ENCODE measurements at places on chromosomes 5 and 9.

- no peak for DNase-seq
Measured at GRCh38 chr5:35856765-35857351, at the start of gene IL7R. Gene IL7R, plus strand, starts transcription at chr5:35856891. Its CDS starts 87 bp downstream, at chr5:35856978.

- DNase-seq: no peak
Measured at GRCh38 chr5:164373876-164374275, 868.5 kb downstream of the MAT2B start.

GRCh38 chr5:75342836-75343235 lies 5.8 kb downstream of the HMGCR start:
- no peak for DNase-seq

- no peak for DNase-seq
Measured at GRCh38 chr5:150159741-150160179, 4.1 kb upstream of the PDGFRB start.

GRCh38 chr9:73157811-73158210 lies 6.1 kb downstream of the ANXA1 start:
- DNase-seq: no peak

- no peak for DNase-seq
Measured at GRCh38 chr5:133480866-133481265, 131.5 kb downstream of the FSTL4 start.

DNA sequence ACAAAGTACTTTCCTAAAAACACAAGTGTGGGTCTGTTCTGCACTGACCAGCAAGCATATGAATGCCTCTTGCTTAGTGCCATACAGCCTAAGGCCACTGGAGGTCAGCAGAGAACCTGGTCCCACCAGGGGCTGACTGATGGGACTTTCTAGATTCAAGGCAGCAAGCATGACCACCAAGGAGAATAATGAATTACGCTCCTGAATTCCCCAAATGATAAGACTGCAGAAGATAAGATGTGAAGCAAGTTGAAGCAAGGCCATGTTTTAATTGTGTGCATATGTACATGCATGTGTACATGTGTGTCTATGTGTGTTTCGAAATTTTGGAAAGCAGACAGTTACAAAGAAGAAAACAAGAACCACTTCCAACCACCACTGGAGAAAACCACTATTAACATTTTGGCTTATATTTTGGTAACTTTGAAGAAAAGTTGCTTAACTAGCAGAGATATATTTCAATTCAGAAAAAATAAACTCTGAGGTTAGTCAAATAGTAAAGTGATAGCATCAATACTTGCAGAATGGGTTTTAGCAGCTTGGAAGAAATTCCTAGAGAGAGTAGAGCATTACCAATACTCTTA lies 70.5 kb downstream of the ERP44 start:
- peak; percentile 10 for DNase-seq

- DNase-seq: no peak
Measured at GRCh38 chr9:112112519-112112918, 62.6 kb downstream of the SUSD1 start.

DNA sequence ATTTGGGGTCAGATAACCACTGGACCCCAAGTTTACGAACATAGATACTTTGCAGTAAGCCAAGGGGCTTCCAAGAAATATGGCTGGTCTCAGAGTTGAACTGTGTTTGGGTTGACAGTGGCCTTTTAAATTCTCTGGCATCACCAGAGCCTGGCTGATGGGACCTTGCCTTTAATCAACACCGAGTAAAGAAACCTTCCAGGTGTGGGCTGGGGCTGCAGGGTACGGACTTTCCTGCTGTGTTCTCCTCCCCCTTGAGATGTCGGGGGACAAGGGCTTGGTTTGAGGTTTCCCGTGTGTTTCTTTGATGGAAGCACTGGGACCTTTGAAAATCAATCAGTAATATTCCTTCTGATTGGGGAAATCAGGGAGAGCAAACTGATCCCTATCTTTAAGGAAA lies 140.1 kb downstream of the MTX3 start:
- no peak for DNase-seq

DNA sequence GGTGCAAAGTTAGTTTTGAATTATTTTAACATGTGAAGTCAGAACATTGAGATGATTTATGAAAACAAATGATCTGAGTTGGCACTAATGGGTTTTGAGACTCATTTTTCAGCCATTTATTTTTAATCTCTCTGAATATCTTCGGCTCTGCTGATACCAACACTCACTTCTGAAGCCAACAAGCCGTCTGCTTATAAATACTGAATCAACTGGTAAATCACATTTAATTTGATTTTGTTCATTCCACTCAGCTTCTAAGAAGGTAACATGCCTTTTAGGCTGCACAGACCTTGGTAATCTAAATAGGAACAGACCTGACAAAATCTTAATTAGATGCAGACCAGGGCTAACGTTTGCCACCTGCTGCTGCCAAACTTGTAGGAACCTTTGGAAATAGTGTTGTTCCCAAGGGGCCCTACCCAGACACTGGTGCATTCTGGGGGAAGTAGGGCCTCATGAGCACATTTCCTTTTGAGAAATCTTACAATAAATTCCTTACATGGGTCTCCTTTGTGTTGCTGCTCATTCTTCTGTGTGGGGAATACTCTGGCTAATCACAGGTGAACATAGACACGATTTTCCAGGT lies 182.2 kb downstream of the KCTD16 start:
- no peak for DNase-seq

DNA sequence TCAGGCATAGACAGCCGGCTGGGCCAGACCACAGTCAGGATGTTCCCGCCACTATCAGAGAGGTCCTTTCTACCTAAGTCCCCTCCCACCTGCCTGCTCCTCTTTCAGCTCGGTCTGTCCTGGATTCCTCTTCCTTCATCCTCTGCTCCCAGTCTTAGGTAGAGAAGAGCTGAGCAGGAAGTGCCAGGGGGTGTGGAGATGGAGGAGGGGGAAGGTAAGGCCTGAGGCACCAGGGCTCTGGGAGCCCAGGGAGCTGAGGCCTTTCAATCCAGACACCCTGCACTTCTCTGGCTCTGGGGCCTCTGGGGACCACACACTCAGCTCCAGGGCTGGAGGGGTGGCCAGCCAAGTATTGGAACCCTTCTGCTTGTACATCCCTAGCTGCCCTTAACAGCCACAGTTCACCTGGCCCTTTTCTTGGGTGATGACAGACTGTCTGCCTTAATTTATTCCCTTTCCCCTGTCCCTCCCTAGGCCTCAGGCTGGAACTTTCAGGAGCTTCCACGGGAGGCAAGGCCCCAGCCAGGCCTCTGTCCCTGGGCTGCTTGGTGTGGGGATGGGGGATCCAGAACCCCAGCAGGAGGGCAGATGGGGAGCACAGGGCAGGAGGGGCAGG lies 15.6 kb downstream of the IRF1 start:
- no peak for DNase-seq

DNA sequence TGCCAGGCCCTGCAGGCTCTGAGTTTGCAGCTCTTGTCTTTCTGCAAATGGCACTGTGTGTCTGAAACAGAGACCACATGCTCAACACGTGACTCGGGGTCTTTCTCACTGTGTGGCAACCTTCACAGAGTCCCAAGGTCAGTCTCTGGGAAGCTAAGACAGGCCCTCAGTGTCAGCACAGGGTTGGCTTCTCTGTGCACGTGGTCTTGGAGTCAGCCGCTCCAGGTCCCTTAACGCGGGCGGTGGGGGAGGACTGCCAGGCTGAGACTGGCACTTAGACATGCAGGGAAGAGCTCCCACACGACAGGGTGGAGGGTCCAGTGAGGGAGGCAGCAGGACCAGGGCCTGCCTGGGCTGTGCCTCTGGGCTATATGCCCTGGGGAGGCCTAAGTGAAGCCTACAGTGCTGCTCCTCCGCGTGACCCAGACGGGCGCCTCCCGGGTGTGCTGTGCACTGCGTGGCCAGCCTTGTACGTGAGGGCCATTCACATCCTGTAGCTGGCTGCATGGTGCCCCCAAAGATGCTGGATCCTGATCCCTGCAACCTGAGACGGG lies 76.8 kb downstream of the ADAMTS2 start:
- no peak for DNase-seq

DNA sequence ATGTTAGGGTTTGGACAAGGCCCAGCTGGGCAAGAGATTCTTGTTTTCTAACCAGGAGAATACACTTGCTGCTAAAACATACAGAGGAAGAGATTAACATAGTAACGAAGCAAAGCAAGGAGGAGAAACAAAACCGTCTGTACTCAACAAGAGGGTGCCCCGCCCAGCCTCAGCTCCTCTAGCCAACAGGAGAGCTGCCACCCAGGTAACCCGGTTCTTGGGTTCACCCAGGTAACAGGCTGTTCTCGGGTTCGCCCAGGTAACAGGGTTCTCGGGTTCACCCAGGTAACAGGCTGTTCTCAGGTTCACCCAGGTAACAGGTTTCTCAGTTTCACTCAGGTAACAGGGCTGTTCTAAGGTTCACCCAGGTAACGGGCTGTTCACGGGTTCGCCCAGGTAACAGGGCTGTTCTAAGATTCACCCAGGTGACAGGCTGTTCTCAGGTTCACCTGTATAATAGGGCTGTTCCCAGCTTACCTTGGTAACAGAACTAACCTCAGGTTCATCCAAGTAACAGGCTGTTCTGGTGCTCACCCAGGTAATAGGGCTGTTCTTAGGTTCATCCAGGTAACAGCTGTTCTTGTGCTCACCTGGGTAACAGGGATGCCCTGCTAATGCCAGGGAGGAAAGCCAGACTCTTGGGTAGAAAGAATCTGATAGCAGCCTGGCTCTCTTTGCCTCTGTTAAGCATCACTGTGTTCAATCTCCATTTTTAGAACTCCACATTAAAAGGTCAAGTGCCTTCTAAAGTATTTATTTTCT lies 271.6 kb downstream of the SYK start:
- no peak for DNase-seq

DNA sequence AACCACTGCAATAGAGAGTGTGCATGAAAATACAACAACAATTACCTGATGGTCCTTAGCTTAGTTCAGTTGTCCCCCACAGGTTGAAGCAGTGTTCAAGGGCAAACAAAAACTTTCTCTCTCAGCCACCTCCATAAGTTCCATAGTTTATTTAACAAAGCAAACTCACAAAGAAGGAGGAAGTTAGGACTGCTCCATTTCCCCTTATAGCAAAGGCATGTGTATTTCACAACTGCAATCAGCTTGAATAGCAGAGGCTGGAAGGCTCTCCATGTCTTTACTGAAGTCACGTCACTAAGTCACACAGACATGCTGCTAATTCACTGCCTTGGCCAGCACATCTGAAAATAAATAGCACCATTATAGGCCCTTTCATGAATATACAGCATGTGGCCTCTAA lies 43.3 kb downstream of the DOCK8 start:
- DNase-seq: no peak

GRCh38 chr9:30925126-30925525 lies 1459.3 kb upstream of the ACO1 start:
- DNase-seq: no peak

GRCh38 chr5:88880201-88880600 lies 2.8 kb downstream of the MEF2C start:
- no peak for DNase-seq

DNA sequence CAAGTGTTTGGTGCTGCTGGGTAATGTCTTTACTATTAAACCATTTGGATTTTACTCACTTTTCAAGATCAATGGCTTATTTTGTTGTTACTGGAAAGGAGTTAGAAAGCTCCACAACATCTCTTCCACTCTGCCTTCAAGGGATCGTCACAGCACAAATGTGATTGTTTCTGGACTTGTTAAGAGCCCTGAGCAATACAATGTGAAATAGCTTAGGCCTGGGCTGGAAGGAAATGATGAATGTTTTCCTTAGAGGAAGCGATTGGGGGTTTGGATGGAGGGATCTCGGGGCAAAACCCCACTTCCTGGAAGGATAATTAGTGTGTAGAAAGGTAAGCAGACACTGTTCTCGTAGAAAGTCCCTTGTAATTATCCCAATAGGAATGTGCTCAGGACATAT lies 59.3 kb upstream of the MYO10 start:
- no peak for DNase-seq

DNA sequence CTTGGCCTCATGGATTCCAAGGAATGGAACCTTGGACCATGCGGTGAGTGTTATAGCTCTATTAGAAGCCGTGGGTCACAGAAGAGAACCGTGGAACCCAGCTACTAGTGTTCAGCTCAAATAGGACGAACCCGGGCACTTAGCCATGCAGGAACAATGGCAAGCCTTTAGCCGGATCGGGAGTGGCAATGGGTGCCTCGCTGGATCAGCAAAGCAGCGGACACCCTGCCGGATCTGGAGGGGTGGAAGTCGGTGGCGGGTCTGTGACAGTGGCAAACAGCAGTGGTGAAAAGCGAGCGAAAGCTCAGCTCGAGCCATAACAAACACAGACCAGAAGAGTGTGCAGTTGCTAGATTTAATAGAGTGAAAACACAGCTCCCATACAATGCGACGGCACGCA lies 2.4 kb upstream of the CDO1 start:
- DNase-seq: no peak

DNA sequence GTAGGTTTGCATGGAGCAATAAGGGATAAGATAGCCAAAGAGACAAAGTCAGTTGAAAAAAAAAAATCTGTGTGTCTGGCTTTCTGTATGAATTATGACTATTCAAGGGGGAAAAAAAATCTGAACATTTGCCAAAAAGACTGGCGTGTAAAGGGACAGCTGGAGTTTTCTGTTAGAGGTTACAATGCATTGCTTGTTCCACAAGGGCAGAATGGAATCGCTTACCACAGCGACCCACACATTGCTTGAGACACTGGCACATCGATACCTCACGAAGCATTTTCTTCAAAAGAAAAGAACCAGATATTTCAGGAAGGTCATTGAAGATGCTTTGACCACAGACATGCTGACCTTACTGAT lies 327.8 kb downstream of the TMEM167A start:
- no peak for DNase-seq

DNA sequence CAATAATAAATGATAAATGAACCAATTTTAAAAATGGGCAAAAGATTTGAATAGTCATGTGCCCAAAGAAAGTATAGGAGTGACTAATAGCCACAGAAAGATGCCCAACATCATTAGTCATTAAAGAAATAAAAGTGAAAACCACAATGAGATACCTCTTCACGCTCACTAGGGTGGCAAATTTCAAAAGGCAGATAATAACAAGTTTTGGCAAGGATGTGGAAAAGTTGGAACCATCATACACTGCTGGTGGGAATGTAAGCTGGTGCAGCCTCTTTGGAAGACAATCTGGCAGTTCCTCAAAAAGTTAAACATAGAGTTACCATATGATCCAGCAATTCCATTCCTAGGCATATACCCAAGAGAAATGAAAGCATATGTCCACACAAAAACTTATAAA lies 1819.8 kb downstream of the MAT2B start:
- no peak for DNase-seq

GRCh38 chr5:68771732-68772131 lies 322.1 kb upstream of the SLC30A5 start:
- no peak for DNase-seq

DNA sequence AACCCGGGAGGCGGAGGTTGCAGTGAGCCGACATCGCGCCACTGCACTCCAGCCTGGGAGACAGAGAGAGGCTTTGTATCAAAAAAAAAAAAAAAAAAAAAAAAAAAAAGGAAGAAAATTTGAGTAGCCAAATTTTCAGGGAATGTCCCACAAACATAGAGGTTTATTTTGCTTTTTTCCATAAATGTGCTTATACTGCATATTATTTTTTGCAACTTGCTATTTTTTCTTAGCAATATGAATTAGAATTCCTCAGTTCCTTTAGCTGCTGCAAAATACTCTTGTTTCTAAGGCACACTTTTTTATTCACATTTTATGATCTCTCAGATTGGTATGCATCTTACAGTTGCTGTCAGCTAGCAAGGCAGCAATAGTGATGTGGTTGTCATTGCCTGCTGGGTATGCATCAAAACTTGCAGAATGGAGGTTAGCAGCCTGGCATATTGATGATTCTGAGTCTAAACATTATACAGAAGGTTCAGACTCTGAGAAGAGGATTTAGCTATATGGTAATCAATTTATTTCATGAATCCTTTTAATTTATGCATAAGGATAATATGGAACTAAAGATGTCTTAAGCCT lies 13.0 kb upstream of the MSANTD3 start:
- no peak for DNase-seq

GRCh38 chr5:58460732-58461286 lies 923 bp upstream of the PLK2 start:
- DNase-seq: peak; percentile 81

Data from C1 segment of cervical spinal cord (tissue), 14 donors.